ENCODE measurements at places on chromosomes 2 and 18.

- DNase-seq, result peak; percentile 53
Observed at GRCh38 chr2:129877289-129877741, 102.2 kb upstream of the RAB6C start.

- DNase-seq, result no peak
Observed at GRCh38 chr2:36173760-36174404, 181.7 kb upstream of the CRIM1 start.

DNA sequence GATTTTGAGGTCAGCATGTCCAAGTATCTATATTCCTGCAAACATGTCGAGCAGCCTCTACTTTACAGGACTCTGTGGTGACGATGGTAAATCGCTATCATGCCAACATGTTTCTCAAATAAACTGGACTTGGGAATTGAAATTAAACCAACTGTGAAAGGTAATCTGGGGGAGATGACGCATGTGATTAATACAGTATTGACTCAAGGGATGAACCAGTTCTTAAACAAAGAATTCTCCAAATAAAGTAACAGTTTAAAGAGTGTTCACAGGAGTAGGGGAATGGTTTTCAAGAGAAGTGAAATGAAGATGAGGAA is 54.3 kb downstream of the THUMPD2 start:
- DNase-seq, result no peak

GRCh38 chr2:97726261-97727064 is 13.1 kb downstream of the ZAP70 start:
- DNase-seq, result no peak
